T-helper 17 cell (primary cell): ENCODE measurements at places on chromosomes 1 and 21. TPM values are rescaled to one million over a fixed set of nuclear protein-coding genes. Genes with fewer than 3 reads are reported as not detected.

The SH2D1B gene
- total RNA-seq: 0.13 TPM

The S100A1 gene
- not detected for total RNA-seq

The NOS1AP gene
- not detected for total RNA-seq

The KLHDC9 gene
- 0.57 TPM for total RNA-seq

The LCE2B gene
- total RNA-seq: not detected

The DISP3 gene
- total RNA-seq: 1.1 TPM

The NMNAT2 gene
- not detected for total RNA-seq

The ANKRD35 gene
- total RNA-seq: not detected

DNA sequence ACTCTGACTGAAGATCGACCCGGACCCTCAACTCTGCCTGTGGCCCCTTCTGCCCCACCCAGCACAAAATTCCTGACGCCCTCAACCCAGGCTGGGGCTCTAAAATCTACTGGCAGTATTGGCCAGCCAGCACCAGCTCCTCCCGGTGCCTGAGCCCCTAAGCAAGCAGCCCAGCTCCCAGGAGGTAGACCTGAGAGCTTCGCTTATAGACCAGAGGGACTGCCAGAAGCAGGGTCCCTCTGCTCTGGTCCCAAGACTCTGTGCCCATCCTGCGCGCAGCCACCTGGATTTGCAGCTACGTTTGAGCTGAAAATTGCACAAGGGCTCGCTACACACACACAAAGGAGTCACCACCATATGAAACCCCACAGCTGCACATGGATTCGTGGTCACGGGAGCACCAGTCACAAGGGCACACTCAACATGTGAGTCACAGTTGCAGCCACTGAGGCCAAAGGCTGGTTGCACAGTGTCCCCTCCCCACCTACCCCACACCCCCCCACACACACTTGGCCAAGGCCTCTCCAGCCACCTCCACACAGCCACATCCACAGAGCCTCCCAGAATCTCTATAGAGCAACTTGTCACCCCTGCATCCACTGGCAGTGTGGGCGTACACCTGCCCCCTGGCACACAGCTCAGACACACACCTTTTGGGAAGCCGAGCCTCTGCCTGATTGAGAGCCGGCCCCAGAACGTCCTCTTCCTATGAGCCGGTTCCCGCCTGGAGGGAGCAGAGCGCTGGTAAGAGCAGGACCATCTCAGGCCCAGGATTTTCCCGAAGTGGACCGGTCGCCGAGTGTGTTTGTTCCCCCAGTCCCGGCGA, 1.1 kb upstream of the DMBX1 start:
- no peak for DNase-seq
- H3K36me3 ChIP-seq: peaks cover 12% of the 10 kb centered on the region
- peaks cover 88% of the 10 kb centered on the region for H3K27me3 ChIP-seq
- H3K27ac ChIP-seq: no peak overlapping the region
- H3K4me1 ChIP-seq: peaks cover 23% of the 10 kb centered on the region

- no peak for DNase-seq
- peak overlapping the region; percentile 3 for H3K27ac ChIP-seq
- H3K27me3 ChIP-seq: peaks cover 27% of the 10 kb centered on the region
- no peak overlapping the region for H3K4me3 ChIP-seq
- peaks cover under 1% of the 10 kb centered on the region for H3K36me3 ChIP-seq
- peaks cover 40% of the 10 kb centered on the region for H3K4me1 ChIP-seq
Measured at GRCh38 chr1:17199267-17200044, 5.5 kb upstream of the PADI1 start.

- peaks cover 21% of the 10 kb centered on the region for H3K4me1 ChIP-seq
- H3K4me3 ChIP-seq: no peak overlapping the region
- no peaks in the 10 kb centered on the region for H3K27me3 ChIP-seq
- peaks cover 4% of the 10 kb centered on the region for H3K36me3 ChIP-seq
- no peak for DNase-seq
- peak overlapping the region; percentile 75 for H3K27ac ChIP-seq
Measured at GRCh38 chr1:1321477-1321876, 3.0 kb downstream of the INTS11 start.

- no peak overlapping the region for H3K4me3 ChIP-seq
- no peak overlapping the region for H3K27ac ChIP-seq
- H3K4me1 ChIP-seq: no peaks in the 10 kb centered on the region
- H3K27me3 ChIP-seq: no peaks in the 10 kb centered on the region
- no peak for DNase-seq
Measured at GRCh38 chr1:220067269-220068204, 21.2 kb upstream of the EPRS1 start.

DNA sequence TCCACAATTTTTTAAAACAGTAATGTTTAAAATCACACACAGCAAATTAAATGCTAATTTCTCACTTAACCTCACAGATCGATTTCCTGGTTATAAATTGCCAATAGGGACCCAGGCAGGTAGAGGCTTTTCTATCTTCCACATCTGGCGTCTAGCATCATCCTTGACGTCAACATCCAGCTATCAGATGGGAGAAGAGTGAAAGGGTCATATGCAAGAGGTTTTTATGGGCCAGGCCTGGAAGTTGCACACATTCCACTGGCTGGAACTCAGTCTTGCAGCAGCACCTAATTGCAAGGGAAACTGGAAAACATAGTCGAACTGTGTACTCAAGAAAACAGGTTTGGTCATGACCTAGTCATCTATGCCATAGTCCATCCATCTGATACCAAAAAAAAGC, 6.0 kb upstream of the EEIG2 start:
- DNase-seq: no peak
- no peak overlapping the region for H3K4me3 ChIP-seq

DNA sequence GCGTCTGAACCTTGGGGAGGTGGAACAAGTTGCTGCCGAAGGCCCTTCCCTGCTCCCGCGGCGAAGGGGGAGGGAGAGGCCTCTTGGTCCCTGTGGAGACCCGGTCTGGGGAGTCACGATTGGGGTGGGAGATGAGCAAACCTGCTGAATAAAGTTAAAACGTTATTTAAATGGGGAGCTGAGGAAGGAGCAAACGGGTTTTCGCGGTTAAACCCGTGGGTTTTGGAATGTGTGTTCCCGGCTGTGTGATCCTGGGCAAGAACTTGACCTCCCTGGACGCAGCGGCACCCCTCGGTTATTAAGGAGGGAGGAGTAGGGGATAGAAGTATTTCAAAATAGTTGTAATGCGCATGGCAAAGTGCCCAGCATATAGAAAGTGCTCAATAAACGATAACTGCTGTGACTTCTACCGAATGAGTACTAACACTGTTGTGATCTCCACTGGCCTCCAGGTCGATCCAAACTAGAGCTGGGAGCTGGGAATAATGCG, 3.4 kb downstream of the FAM110D start:
- peaks cover 15% of the 10 kb centered on the region for H3K4me1 ChIP-seq
- H3K36me3 ChIP-seq: no peaks in the 10 kb centered on the region
- H3K4me3 ChIP-seq: peak overlapping the region; percentile 65
- peak overlapping the region; percentile 6 for H3K27ac ChIP-seq
- DNase-seq: no peak

GRCh38 chr21:34909492-34910292, 139.4 kb downstream of the RUNX1 start:
- no peaks in the 10 kb centered on the region for H3K27me3 ChIP-seq
- peaks cover 3% of the 10 kb centered on the region for H3K36me3 ChIP-seq
- peak overlapping the region; percentile 63 for H3K27ac ChIP-seq

GRCh38 chr1:192700834-192701271, 64.9 kb downstream of the RGS13 start:
- no peaks in the 10 kb centered on the region for H3K36me3 ChIP-seq
- peaks cover 7% of the 10 kb centered on the region for H3K27me3 ChIP-seq
- no peak overlapping the region for H3K4me3 ChIP-seq

DNA sequence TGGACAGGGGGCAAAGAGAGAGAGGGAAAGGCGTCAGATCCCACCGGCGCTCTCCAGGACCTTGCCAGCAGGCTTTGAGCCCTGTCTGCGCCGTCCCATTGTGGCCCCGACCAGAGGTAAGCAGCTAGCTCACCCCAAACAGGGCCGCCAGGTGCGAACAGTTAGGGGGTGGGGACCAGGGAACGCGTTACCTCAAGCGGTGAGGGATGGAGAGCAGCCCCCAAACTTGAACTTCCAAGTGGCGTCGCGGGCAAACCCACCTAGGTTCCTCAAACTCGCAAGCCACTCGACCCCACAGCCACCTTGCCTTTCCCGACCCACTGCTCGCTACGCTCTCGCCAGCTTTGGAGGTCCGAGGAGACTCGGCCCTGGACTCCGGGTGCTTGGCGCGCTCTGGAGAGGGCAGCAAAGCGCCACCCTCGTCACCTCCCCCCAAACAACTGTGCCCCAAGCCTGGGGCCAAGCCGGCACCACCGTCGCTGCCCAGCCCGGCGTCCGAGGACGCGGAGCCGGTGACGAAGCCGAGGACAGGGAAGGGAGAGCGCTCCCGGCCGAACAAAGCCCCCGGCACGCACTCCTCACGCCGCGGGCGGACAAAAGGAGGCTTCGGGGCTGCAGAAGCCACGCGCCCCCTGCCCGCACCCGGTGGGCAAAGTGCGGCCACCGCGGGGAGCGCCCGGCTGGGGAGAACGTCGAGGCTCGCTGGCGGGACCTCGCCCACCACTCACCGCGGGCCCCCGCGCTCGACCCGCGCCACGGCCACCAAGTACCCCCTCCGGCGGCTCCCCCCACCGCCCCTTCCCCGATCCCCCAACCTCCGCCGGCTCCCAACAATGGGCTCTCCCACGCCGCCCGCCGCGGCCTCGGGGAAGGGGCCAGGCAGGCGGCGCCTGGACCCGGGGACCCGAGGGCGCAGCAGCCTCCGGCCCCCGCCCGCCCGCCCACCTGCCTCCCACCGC, 976 bp downstream of the SSBP3 start:
- peak overlapping the region; percentile 86 for H3K4me3 ChIP-seq
- H3K4me1 ChIP-seq: peaks cover 66% of the 10 kb centered on the region
- H3K27me3 ChIP-seq: no peaks in the 10 kb centered on the region
- peaks cover 9% of the 10 kb centered on the region for H3K36me3 ChIP-seq

- DNase-seq: no peak
- peaks cover 58% of the 10 kb centered on the region for H3K4me1 ChIP-seq
- no peaks in the 10 kb centered on the region for H3K27me3 ChIP-seq
- H3K36me3 ChIP-seq: no peaks in the 10 kb centered on the region
Measured at GRCh38 chr1:145983960-145984830, 12.2 kb downstream of the TXNIP start.

DNA sequence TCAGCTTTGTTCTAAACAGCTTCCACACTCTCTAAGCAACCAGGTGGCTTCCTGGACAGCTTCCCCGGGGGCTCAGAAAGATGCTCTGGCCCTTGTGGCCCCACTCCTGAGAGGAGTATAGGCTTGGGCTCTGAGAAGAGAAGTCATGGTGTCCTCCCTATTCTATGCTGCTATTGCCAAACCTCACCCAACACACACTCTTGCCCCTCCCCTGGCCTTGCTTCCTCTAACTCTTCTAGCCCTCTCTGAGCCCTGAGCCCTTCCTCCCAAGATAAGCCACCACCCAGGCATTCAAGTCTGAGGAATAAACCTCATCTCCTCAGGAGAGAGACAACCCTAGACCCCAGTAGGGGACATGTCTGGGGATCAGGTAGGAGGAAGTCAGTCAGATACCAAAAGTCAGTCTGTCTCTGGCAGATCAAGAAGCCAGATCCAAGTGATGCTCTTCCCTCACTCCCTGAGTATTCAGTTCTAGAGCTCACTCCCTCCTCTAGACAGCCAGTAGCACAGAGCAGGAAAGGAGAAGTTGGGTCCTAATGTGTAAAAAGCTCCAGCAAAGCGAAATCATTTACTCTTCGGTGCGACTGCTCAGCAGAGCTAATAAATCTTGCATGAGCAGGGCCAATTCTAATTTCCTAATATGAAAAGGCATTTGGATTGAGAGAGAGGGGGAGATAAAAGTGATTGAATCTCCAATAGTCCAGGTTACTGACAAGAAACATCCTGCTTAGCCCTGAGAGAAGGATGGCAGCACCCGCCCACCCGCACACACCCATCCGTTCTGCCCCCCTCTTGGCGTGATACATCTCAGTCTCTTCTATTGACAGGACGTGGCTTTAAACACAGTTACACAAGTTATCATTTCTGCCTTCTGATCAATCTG, 50.5 kb downstream of the DMAP1 start:
- peaks cover 16% of the 10 kb centered on the region for H3K4me1 ChIP-seq
- H3K4me3 ChIP-seq: no peak overlapping the region
- no peaks in the 10 kb centered on the region for H3K36me3 ChIP-seq
- H3K27ac ChIP-seq: no peak overlapping the region
- no peak for DNase-seq

DNA sequence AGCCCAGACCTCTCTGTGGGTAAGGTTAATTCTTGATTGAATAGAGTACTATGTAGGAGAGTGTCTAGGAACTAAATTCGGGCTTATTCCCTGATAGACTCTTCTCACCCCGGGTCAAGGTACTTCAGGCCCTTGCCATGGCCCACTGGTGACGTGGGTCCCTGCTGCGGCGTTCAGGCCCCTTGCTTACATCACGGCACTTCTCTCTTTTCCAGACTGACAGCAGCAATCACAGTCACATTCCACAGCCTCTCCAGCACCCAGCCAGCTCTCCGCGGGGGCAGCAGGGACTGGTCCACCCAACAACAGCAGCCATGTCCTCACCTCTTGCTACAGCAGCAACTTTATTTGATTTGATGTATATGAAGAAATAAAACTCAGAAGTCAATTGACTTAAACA, 401.2 kb upstream of the VAMP3 start:
- H3K4me3 ChIP-seq: no peak overlapping the region
- H3K36me3 ChIP-seq: no peaks in the 10 kb centered on the region
- H3K27ac ChIP-seq: no peak overlapping the region

DNA sequence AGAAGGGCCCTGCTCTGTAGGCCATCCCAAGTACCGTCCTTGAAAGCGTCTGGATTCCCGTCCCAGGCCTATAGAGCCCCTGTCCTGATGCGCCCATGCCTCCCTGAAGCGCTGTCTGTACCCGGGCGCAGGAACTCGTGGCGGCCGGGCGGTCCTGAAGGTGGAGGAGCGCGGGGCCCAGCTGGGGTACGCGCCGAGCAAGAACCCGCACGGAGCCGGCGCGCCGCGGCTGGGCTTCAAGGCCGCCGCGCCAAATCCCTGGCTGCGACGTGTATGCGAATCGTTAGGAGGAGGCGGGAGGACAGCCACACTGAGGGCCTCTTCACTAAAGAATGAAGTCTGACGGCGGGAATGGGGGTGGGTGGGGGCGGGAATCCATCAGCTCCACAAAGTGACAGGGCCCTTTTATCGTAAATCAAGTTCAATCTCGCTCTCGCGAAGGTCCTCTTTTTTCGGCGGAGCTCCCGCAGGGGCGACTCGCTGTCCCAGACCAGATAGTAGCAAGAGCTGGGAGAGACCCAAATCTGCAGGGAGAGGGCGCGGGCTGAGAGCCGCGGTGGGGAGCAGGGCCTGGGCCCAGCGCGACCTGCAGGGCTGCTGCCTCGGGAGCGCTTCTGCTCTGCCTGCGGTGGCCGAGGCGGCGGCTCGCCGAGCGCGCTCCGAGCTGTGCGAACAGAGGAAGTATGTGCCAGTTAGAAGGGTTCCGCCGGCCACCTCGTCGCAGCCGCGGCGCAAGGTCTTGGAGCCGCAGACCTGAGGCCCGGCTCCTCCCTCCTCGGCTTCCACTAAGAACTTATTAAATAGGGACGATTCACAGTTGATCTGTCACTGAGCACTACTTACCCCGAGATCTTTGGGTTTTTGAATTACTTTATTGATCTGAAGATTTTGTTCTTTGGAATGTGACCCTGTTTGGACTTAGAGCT, 10.4 kb downstream of the BARHL2 start:
- H3K36me3 ChIP-seq: peaks cover 4% of the 10 kb centered on the region
- peak overlapping the region; percentile 63 for H3K4me3 ChIP-seq
- no peak for DNase-seq

GRCh38 chr1:235932090-235932510, 65.4 kb upstream of the LYST start:
- H3K4me1 ChIP-seq: peaks cover 13% of the 10 kb centered on the region
- peak overlapping the region; percentile 21 for H3K27ac ChIP-seq
- H3K27me3 ChIP-seq: peaks cover 23% of the 10 kb centered on the region
- H3K36me3 ChIP-seq: no peaks in the 10 kb centered on the region
- DNase-seq: no peak
